ENCODE measurements at places on chromosomes 2 and 18.

- DNase-seq, result no peak
Observed at GRCh38 chr2:31241625-31242270, 7.8 kb downstream of the EHD3 start.

- no peak for DNase-seq
Observed at GRCh38 chr2:63078852-63079606, 28.4 kb downstream of the OTX1 start.

DNA sequence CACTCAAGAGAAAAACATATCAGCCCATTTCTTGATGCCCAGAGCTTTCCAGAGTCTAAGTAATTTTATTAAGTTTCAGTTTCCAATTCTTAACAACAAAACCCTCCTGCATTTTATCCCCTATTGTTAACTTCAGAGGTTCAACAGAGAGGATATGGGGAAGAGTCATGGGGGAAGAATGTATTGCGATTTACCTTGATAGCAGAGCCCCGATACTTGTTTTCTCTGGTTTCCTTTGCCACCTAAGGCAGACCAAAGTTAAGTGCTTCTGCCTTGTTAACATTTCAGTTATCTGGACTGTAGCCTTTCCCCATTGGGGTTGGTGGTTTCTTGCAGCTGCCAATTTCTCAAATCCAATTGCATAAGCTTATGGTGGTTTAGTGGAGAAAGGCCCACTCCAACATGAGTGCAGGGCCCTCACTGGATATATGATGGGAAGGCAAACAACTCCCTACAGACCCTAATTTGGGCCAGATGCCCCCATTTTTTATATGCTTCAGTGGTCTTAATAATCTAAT is 82.0 kb upstream of the ITGB6 start:
- no peak for DNase-seq

- DNase-seq, result peak; percentile 73
Observed at GRCh38 chr18:59536166-59536565, 161.1 kb downstream of the CCBE1 start.

GRCh38 chr2:60311524-60311923 is 241.9 kb downstream of the BCL11A start:
- no peak for DNase-seq

DNA sequence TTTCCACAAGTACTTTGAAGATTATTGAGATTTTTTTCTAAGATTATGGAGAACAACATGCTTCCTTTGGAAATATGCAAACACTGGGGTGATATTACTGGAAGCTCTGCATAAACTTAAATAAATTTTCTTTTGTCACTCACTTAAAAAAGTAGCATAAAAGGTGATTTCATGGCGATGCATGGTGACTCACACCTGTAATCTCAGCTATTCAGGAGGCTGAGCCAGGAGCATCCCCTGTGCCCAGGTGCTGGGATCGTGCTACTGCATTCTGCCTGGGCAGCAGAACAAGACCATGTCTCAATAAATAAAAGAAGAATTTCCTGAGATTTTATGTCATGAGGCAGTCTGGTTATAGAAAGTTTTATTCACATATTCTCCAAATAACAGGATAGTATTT is 679.1 kb upstream of the CDH2 start:
- peak; percentile 23 for DNase-seq

DNA sequence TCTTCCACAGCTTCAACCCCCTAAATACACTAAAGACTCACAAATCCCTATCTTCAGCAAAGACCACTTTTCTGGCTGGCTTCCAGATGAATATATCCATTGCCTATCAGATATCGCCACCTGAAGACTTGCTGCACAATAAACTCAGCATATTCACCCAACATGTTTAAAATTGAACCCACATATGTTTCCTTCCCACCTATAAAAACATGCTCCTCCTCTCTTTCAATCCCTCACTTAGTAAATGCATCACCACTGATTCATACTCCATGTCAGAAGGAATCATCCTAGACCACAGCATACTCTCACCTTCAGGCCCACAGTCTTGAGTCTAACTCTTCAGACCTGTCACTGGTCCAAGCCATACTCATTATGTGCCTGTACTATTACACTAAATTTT is 5.3 kb downstream of the SPC25 start:
- no peak for DNase-seq

- no peak for DNase-seq
Observed at GRCh38 chr2:232286001-232286868, 92.3 kb upstream of the ALPP start.

DNA sequence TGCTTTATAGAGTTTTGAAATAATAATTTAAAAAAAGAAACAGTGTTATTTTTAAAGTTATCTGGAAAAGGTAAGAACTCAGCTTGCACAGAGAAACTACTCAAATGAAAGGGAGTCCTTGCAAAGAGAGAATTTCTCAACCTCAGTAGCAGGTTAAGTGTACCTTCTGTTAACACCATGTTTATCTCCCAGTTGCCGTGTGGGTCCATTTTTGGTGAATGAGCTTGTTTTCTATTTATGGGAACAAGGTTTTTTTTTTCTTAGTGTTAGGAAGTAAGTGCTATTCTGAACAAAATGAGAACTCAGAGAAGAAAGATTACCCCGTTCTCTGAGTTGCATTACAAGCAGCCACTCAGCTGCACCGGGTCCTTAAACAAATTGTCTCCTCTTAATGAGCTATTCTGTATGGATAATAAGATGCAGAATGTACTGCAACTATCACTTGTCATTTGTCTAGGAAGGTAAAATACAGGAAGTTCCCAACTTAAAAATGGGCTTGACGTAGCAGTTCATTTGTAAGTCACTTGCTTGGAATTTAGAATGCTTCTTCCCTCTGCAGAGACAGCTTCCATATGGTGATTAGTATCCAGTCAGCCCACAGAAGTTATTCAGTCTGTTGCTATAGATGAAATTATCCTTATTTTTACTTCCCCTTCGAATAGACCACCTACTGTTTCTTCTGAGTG is 74.9 kb downstream of the LTBP1 start:
- DNase-seq, result peak; percentile 71

DNA sequence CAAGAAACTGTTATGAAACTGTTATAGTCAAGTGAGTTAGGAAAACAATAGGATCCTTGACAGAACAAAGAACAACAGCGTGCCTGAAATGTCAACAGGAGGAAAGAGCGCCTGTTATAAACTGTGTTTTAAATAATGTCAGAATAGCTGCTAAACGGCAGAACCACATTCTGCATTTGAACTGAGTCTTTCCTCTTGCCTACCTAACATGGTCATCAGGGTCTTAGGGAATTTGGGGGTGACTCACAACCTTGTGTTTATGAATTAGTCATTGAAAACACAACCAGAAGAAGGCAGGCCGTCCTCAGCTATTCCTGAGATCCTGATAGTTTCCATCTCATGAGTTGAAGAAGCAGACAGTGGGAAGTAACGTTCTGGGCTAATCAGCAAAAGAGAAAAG is 222.0 kb upstream of the FN1 start:
- peak; percentile 85 for DNase-seq

GRCh38 chr18:8290435-8290834 is 318.8 kb upstream of the RAB12 start:
- DNase-seq, result no peak

DNA sequence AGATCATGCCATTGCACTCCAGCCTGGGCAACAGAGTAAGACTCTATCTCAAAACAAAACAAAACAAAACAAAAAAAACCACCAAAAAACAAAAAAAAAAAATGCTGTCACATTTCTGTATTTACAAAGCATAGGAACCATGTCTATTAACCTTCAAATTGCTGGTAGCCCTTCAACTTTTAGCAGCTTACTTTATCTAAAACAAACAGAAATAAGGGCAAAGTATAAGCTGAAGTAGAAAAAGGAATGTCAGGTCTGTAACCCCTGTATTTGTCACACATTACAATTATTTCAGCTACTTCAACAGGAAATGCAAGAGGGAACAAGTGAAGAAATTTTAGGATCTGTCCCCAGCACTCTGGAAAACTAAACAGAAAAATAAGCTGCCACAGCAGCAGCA is 25.4 kb downstream of the TYMS start:
- DNase-seq, result no peak

DNA sequence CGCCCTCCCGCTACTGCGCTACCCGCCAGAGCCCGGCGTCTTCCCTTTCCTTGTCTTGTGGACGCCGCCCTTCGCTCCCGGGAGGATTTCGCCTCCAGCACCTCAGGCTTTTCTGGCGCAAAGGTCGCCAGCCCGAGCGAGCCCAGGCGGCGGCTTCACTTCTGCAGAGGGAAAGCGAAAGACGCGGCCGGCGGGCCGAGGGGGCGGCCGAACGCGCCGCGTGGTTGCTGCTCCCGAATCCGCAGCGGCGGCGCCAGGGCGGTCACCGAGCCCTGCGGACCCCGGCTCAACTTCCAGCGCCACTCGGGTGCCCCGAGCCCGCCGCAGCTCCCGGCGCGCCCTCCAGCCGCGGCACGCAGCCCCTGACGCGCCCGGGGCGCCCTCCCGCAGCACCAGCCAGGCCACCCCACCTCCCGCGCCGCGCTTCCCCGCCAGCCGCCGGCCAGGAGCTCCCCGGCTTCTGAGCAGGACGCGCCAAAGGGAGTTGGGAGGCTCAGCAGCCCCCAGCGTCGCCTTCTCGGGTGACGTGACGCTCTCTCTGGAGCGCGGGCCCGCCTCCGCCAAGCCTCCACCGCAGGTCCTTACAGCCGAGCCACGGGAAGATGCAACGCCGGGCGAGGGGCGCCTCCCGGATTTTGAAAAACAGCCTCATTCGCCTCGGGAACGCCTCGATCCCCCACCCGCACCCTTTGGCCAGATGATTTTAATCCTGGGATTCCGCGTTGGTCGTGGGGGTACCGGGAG is 84.9 kb upstream of the EPB41L3 start:
- DNase-seq, result peak; percentile 57

- no peak for DNase-seq
Observed at GRCh38 chr2:16933355-16933754, 267.7 kb upstream of the CYRIA start.

- no peak for DNase-seq
Observed at GRCh38 chr2:175168564-175168945, 552 bp upstream of the ATF2 start.

- DNase-seq, result no peak
Observed at GRCh38 chr2:20582600-20583221, 68.2 kb downstream of the HS1BP3 start.

GRCh38 chr2:171320208-171320621 is 113.6 kb downstream of the METTL8 start:
- DNase-seq, result no peak

DNA sequence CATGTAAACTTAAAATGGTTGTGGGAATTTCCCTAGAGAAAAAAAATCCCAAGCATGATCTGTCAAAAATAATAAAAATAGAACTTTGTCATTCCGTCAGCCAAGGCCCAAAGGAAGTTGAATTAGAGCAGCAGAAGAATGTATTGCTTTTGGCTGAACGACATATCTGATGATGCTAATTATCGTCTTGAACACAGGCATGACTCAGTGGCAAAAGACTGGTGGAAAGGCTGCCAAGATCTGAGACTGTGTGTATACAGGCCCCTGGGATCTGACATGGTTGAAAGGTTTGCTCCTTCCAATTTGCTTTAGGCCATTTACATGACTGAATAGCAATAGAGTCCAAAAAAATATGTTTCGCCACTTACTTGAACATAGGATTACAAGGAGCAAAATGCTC is 1057.1 kb upstream of the CRIM1 start:
- peak; percentile 59 for DNase-seq

- no peak for DNase-seq
Observed at GRCh38 chr2:38626326-38627035, 23.8 kb upstream of the HNRNPLL start.

- DNase-seq, result peak; percentile 91
Observed at GRCh38 chr2:233542507-233542906, 24.1 kb downstream of the USP40 start.

GRCh38 chr2:231130336-231131056 is 5.7 kb upstream of the HTR2B start:
- no peak for DNase-seq
